ENCODE measurements at places on chromosomes 11 and 22.

DNA sequence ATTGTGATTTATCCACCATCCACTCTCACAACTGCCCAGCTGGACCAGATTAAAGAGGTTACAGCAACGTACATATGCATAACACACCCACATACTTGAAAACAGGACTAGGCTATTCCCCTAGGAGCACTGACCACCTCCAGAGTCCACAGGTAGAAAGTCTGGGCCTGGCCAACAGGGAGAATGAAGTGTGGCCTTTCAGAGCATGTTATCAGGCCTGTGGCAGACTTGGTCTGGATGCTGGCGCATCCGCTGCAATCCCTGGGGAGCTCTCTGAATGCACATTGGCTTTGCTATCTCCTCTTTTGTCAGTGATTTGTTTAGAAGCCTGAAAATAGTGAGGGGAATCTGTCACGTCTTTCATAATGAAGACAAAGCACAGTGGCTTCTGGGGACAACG, 86.7 kb downstream of the C11orf58 start:
- no peak for DNase-seq

GRCh38 chr11:78344094-78344493, 73.5 kb downstream of the GAB2 start:
- no peak for DNase-seq

- DNase-seq: no peak
Observed at GRCh38 chr22:24594569-24595120, 1.8 kb upstream of the LRRC75B start.

GRCh38 chr11:20844630-20845029, 175.2 kb downstream of the NELL1 start:
- DNase-seq: no peak

GRCh38 chr11:121037016-121037415, 13.1 kb downstream of the TBCEL start:
- no peak for DNase-seq

DNA sequence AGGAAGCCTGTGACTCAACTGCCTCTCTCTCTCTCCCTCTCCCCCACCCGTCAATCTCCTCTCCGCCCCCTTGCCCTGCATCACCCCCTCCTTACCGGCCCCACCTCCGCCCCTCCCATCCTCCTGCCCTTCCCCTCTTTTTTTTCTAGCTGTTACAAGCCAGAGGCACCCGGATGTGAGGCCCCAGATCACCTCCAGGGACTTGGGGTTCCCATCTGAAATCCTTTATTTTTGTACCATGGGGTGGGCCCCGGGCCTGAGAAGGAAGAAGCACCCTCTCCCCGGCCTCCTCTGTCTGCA, 10.8 kb downstream of the KCTD17 start:
- DNase-seq: no peak

GRCh38 chr11:128503245-128503991, 83.9 kb downstream of the ETS1 start:
- peak; percentile 96 for DNase-seq

DNA sequence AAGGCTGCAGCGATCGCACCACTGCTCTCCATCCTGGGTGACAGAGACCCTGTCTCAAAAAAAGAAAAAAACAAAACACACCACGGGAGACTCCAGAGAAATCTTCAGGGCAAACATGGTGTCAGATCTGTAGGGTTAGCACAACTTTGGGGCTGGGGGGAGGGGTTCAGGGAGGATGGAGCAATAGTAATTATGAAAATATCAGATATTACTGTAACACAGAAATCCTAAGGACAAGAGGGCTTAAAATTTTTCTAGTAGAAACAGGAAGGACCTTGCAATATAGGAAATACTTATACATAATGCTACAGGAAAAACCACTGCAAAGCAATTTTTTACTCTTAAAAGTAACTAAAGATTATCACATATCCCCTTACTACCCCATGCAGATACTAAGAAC, 13.8 kb downstream of the EIF4ENIF1 start:
- no peak for DNase-seq

GRCh38 chr11:94186342-94187203, 57.9 kb downstream of the PANX1 start:
- no peak for DNase-seq

DNA sequence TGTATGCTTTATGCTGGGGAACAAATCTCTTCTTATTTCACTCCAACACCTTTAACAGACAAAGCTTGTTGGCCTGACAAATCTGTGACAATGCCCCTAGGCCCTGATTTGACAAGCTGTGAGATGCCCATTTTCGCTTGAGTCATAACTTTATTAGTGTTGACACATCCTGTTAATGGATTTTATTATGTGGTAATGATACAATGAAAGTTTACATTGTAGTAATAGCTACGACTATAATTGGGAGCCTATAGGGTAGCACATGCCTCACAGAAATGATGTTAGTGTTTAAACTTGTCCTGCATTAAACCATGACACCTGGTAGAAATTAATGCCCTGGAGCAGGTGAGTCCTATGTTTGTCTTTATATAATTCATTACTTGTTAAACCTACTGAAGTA, 3.3 kb upstream of the MMP10 start:
- DNase-seq: no peak
